GM04504 (cell line): ENCODE measurements at places on chromosomes 1 and 21.

DNA sequence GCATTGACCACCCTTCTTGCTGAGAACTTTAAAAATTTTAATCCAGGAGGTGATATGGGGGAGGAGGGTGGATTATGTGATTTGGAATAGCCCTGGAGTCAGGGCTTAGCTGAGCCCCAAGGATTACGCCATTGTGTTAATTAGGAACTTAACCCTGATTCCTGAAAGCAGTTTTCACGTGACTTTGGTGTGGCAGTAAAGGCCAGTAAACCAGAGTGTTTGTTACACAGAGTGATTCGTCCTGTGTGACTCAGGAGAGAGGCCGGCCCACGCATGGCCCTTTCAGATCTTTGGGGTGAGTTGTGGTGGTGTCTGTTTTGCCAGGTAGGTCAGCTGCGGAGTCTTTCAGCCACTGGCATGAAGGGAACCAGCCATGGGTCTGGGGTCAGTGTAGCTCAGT is 107.6 kb downstream of the NOS1AP start:
- DNase-seq = no peak

DNA sequence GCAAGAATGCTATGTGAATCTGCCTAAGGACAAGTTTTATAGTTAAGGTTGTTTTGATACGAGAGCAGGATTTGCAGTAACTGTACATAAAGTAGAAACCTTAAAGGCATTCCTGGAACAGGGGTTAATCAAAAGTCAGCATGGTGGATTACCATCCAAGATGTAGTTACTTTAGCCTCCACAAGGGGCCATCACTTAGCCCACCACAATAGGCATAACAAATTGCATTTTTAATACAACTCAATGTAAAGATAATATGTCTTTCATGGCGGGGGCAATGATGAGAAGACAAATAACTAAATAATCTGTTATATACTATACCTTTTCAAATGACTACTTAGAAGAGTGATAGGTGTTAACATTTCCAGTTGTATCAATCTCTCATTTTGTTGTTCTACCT is 611.2 kb upstream of the ADGRL4 start:
- no peak for DNase-seq

DNA sequence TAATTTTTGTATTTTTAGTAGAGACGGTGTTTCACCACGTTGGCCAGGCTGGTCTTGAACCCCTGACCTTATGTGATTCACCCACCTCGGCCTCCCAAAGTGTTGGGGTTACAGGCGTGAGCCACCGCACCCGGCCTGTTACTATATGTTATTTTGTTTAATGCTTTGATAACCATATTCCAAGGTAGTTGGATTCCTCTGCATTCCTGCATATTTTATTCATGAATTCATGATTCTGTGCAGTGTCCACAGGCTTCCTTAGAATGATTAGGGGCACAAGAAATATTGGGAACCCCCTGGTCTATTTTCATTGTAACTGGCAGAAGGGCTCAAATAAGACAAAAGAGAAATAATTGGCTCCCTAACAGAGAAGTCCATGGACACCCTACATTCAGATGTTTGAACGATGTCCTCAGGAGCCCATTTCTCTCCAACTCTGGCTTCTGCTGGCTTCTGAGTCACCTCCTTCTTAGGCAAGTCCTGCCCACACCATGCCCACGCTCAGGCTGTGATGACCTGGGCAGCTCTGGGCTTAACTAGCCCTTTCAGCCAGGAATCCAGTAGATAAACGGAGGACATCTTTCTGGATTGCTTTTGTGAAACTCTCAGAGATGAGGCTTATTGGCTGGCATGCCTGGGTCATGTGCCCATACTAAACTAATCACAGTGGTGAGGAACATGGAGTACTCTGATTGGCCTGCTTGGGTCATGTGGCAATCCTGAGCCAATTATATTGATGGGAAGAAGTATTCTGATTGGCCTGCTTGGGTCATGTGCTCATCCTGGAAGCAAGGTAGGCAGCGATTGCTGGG is 32.6 kb downstream of the TNFRSF8 start:
- DNase-seq = no peak

- DNase-seq = no peak
Observed at GRCh38 chr1:39573736-39574624, 2.6 kb downstream of the PABPC4 start.

DNA sequence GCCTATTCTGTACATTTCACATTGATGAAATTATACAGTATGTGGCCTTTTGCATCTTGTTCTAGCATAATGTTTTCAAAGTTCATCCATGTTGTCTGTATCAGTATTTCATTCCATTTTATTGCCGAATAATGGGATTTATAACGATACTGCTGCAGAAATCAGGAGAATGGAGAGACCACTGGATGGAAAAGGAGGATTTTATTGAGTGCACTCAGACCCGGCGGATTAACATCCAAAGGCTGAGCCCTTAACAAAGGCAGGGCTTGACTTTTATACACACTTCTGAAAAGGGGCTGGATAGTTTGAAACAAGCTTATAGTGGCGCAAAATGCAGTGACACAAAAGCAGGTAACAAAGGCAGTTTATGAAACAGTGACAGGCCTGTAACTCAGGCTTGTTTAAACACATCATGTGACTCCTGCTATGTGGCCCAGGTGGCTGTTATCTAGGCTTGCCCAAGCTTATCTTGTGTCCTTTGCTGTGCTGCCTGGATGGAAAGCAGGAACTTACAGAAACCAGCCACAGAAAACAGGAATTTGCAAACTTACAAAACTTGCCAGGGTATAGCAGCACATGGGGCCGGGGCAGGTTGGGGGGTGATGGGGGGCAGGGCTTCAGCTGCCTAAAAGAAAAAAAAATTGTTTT is 32.8 kb upstream of the KCNJ15 start:
- DNase-seq = no peak

DNA sequence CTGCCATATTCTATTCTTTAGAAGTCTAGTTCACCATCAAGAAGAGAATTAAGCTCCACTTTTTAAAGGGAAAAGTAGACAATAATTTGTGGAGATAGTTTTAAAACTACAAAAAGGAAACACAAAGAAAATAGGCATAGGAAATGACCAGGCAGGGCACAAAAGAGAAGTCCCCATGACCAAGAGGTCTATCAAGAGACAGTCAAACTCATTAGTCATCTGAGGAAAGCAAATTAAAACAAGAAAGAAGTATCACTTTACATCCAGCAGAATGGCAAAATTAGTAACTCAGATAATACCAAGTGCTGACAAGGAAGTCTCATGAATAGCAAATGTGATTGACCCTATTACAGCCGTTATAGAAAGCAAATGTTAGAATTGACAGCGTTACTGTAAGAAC is 243.7 kb upstream of the SNX7 start:
- no peak for DNase-seq

DNA sequence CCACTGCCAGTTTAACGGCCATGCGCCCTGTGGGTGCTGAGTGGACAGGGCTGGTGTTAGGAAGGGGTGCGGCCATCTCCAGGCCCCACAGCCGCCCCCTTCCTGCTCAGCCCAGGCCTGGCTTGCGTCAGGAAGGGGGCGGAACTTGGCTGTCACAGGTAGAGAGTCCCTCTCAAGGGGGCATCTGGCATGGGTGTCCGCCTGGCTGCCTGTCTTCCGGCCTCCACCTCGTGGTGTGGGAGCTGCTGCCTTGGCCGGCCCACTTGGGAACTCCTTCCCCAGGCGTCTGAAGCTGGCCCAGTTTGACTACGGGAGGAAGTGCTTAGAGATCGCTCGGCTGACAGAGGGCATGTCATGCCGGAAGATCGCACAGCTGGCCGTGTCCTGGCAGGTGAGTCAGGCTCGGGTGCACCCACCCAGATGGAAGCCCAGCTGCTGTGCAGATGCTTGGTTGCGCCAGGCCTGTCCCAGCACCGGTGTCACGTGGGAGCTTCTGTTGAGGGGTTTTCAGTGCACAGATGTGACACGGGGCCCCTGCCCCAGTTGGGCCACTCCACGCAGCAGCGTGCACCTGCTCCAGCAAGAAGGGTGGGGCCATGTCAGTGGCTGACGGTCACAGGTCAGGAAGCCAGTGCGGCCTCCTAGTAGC is 9.1 kb upstream of the ATAD3B start:
- peak; percentile 28 for DNase-seq

DNA sequence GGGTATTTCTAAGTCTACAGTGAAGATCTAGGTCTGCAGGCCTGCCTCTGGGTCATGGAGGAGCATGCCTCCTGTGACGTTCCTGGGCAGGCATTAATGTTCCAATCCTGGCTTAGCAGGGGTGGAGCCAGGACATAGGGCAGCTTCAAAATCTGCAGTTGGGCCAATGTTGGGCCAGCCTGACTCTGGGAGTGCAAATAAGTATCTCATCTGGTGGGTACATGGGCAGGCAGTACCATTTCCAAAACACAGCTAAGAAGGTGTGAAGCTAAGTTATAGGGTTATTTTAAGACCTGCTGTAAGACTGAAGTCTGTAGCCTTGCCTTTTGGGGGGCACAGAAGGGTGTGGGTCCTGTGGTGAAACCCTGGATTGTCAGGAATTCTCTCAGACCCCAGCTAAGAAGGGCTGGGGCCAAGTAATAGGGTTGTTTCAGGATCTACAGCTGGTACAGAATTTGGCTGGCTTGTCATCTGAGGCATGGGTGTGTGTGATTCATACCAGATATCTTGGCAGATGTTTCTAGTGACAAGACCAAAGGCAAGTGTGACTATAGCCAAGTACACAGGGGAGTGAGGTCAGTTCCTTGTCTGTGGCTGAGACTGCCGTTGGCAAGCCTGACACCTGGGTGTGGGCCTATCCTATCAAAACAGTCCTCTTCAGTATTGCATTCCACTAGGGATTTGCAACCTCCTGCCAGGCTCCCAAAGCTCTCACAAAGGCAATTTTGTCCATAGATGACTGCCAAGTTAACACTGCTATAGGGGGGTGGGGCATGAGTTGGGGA is 468.7 kb upstream of the B3GALT2 start:
- DNase-seq = no peak

- DNase-seq = no peak
Observed at GRCh38 chr1:81410941-81411340, 389.8 kb upstream of the ADGRL2 start.

- no peak for DNase-seq
Observed at GRCh38 chr1:94332516-94332915, 85.7 kb upstream of the ABCD3 start.

- no peak for DNase-seq
Observed at GRCh38 chr21:32426066-32426465, 13.6 kb downstream of the EVA1C start.

- no peak for DNase-seq
Observed at GRCh38 chr1:147568551-147568950, 27.2 kb downstream of the BCL9 start.

- no peak for DNase-seq
Observed at GRCh38 chr1:30140566-30140965, 582.8 kb downstream of the MATN1 start.

DNA sequence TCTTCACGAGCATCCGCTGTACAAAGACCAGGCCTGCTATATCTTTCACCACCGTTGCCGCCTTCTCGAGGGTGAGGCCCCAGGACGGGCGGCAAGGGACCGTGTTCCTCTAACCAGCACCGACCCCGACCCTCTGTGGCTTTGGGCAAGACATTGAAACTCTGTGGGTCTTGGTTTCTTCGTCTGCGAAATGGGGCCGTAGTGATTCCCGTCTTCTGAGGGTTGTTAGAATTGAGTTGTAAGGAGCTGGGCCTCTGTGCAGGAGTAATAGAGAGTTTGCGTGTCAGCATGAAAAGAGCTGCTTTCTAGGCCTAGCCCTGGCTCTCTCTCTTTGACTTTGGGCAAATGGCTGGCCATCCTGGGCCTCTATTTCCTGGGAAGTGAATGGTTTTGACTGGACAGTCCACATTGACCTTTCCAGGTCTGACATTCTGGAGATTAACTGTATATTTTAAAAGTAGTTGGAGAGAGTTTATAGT is 591 bp downstream of the MRPL37 start:
- DNase-seq = no peak

- no peak for DNase-seq
Observed at GRCh38 chr21:35231090-35231489, 182.0 kb upstream of the RUNX1 start.

DNA sequence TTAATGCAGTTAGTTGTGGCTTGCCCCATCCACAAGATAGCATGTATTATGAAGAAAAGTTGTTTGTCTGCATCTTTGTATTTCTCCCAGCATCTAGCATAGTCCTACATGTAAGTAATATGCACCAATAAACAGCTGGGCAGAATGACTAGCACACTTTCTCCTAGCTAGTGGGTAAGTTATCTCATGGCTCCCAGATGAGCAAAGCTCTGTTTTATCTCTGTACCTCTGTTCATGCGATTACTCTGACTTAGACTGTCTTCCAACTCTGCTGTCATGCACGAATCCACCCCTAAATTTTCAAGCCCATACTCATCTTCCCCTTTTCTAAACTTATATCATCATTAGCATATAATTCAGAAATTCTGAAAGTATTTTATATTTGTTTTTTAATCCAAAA is 37.5 kb upstream of the KCTD3 start:
- DNase-seq = no peak

- peak; percentile 82 for DNase-seq
Observed at GRCh38 chr1:217881131-217881543, 250.0 kb downstream of the SPATA17 start.

DNA sequence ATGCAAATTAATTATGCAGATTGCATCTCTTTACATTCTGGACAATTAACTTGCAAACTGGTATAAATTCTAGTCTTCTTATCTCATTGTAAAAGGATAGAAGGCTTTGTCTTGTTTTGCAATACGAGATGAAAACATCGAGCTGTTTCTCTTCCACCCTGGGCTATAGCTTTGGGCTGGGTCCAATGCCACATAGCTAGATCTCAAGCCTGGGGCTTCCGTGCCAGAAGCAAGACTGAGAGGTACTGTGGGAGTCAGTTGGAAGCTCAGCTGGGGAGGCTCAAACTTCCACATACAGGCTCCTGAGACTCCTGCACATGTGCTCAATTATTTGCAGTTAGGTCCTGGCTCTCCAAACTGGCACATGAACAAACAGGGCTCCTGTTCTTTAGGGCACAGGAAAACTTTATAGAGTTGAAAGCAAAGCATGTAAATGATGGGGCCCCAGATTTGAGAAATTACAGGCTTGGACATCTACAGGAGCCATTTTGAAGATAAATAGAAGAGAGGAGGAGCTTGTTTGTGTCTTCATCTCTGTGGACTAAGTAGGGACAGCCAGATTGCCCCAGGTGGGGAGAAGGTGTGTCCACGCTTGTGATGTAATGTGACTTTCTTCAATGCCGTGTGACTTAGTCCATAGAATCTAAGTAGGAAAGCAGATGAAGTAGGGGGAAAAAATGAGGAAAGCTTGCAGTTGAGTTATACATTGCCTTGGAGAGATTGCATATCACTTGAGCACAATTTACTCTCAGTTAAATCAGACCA is 65.9 kb upstream of the SIPA1L2 start:
- DNase-seq = no peak

GRCh38 chr1:64743954-64744491 is 852 bp upstream of the RAVER2 start:
- no peak for DNase-seq

- DNase-seq = no peak
Observed at GRCh38 chr1:154346276-154346917, 21.1 kb downstream of the ATP8B2 start.
